ENCODE measurements at places on chromosomes 4 and X.

GRCh38 chr4:168805341-168805740 is 204.7 kb downstream of the CBR4 start:
- no peak for DNase-seq

DNA sequence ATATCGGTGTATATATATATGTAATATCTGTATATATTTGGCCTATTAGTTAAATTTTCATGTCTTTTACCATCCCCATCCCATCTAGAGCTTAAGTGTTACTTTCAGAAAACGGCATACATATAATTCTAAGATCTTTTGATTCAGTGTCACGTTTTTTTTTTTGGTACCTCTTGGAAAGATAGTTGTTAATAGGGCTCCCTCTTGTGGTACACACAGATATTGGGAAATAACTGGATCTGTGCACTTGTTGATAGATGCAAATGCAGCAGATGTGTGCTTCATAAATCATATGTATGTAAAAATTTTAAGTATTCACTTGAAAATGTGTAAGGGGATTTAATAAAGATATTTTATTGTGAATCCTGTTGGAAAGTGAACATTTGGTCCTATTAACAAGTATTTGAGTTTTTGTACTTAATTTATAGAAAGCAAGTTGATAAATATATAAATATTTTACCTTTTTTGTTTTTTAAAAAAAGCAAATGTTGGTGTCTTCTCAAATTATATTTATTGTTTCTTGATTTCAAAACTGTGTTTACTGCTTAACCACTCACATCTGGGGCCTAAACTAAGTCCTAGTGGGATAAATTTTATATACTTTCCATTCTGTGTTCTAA is 74.7 kb downstream of the PAQR3 start:
- no peak for DNase-seq

DNA sequence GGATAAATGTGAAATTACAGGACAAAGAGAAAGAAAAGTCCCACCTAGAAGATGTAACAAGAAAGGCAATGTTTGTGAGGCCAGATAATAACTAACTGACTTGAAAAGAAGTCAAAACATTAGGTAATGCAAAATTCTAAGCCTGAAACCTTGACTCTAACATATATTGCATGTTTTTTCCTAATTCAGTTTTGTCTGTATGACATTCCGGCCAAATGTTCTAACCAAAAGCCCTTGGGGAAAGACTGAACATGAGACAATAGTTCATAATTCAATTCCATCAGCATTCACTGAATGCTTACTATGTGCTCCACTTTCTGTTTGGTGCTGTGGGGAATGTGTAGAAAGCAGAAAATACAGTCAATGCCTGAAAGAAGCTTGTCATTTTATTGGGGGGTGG is 84.8 kb upstream of the PLAC1 start:
- DNase-seq, result no peak

GRCh38 chrX:132146456-132146855 is 18.6 kb upstream of the FRMD7 start:
- no peak for DNase-seq

DNA sequence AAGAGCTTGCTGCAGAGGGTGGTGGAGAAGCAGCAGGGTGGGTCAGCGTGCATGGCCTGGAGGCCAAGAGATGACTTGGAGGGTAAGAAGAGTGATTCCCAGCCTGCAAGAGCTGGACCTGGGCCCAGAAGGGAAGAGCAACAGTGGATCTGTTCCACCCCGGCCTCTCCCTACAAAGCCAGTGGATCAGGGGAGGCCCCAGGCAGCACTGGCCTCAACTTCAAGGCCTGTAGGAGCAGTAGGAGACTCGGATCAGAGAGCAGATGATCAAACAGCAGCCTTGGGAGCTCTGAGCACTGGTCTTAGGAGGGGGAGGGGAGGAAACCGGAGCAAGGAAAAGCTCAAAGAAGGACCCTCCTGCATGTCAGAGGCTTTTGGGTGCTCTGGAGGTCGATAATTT is 7.6 kb downstream of the L1CAM start:
- no peak for DNase-seq

- no peak for DNase-seq
Measured at GRCh38 chrX:155873188-155873587, 8.0 kb upstream of the VAMP7 start.

DNA sequence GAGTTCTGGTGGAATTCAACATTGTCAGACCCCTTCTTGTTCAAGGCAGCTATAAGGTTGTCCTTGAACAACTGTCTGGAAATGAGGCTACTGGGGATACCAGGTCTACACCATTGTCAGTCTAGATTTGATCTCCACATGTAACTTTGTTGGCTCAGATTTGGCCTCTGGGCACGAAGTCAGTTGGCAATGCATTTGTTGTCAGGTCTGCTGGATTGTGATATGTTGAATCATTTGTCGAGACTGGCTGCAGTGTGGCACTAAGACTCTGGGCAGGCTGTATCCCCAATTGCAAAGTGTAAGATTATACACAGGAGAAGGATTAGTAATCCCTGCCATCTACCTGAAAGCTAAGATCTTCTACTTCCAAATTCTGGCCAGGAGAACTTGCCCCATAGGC is 26.5 kb downstream of the ZNF81 start:
- DNase-seq, result no peak

DNA sequence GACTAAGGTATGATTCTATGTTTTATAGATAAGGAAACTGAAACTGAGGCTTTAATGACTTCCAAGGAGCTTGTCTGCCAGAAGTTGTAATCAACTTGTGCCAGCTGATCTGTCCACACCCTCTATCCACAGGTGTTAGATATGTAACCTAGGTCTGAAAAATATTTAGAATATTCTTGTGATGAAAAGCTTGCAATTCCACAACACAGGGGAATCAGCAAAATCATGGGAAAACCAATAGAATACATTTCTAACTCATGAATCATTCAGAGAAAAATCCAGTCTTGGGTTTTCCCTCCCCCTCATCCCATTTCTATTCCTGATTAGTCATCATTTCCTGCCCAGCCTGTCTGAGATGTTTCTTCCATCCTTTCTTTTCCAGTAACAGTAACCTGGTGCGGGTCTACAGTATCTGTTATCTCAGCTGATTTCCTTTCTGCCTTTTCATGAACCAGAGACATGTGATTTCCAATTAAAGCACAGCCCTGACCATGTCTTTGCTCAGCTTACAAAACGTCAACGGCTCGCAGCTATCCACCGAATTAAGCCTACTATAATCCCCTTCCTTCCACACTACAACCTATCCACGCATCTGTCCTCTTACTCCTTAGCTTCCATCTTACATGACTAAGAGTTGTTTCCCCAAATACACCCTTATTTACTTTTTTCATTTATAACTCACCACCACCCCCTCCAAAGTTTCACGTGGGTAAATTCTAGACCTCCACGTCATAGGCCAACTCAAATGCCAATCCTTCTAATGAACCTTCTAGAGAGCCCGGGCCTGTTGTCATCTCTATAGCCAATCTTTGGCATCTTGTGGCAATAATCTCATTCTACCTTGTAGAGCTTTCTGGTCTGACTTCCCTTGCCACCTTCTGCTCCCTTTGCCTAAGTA is 961 bp upstream of the NOCT start:
- DNase-seq, result no peak

DNA sequence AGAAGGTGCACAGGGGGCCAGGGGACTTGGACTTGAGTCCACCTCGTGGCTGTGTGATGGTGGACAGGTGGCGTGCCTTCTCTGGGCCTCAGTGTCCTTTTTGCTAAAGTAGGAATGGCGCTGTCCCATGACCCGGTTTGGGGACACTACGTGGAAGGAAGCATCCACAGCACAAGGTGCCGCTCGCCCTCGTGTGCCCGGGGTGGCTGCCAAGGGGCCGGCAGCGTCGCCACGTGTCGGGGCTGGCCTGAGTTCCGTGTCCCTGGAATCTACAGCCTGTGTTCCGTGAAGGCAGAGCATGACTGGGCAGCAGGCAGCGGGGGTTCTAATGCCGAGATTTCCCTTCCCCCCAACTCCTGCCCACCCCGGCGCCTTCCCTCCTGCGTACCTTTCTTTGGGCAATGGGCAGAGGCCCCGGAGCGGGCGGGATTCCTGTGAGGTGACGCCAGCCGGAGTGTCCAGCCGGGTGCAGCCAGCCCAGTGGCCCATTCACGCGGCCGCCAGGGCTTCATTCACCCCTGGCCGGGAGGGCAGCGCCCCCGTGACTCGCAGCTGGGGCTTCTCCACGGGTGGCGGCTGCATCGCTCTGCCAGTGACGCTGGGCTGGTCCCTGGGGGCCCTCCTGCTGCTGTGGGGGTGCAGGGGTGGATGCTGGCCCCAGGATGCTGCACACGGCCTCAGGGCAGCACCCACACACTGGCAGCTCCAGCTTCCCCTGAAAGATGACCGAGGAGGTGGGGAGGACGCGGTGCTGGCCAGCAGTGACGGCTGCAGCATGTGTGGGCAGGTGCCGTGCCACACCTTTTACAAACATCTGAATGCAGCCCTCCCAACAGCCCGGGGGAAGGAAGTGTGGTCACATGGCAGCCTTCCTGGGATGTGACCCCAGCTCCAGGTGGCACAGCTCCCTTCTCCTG is 21.2 kb downstream of the DOK7 start:
- no peak for DNase-seq

- DNase-seq, result no peak
Measured at GRCh38 chr4:3517731-3518510, 14.3 kb downstream of the LRPAP1 start.

- no peak for DNase-seq
Measured at GRCh38 chrX:133402042-133402453, 13.2 kb downstream of the GPC4 start.

DNA sequence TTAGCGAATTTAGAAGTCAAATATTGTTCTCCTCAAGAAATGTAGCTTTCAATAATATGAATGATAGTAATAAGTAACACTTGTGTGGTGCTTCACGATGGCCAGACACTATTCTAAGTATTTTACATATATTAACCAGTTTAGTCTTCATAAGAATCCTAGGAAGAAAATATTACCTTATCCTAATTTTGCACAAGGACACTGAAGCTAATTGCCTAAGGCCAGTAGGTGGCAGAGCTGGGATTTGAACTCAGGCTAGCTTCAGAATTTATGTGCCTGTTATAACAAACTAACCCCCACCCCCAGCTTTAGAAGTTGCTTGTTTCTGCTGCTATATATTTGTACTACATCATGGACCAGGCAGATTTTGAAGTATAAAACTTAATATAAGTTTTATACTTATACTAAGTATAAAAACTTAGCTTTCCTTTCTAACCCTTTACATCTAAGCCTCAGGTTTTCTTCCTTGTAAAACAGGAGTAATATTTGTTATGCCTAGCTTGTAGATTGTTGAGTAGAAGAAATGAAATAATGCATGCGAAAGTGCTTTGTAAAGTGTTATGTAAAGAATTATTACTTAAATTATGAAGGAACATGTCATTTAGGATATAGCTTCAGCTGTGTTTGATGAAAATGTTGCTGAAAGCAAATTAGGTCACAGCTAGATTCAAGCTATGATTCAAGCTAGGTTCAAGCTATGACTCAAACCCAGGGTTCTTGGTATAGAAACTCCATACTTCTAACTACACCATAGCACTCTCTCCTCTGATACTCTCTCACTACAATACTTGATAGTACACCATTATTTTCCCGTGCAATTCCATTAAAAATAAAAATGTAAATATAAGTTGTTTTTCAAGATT is 4.2 kb upstream of the CDS1 start:
- no peak for DNase-seq

GRCh38 chrX:336227-336626 is 17.6 kb upstream of the GTPBP6 start:
- DNase-seq, result no peak

DNA sequence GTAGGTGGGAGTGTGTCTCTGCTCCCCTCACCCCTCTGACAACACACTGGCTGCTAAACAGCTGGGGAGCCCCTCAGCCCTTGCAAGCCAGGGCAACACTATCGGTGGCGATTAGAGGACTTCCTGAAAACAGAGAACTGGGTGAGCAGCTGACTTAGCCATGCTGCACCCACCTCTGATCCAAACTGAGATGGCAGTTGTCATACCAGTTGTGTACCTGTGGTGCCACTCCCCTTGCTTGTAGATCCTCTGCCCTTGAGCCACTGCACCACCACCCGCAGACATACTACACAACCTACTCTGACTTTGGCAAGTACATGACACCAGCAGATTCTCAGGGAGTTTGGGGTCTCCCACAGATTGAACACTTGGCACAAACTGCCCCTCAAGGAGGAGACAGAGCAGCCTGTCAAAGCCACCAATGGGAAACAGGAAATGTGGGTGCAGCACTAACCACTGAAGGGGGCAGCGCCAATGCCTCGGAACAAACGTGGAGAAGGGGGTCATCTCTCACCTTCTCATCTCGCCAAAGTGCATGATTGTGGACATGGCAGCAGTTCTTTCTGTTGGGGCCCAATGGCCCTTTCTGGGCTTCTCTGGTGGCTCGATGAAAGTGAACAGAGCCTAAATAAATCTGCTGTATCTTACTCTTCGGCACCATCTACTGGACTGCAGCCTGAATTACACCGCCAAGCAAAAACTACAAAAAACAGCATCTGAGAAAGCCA is 119.8 kb downstream of the NEK1 start:
- no peak for DNase-seq

GRCh38 chrX:110267874-110268273 is 50.0 kb downstream of the AMMECR1 start:
- DNase-seq, result no peak

- DNase-seq, result no peak
Measured at GRCh38 chr4:55980725-55981124, 32.0 kb downstream of the CEP135 start.

Data from stimulated activated CD8-positive, alpha-beta memory T cell treated with anti-CD3 and anti-CD28 coated beads, Interleukin-7, amount 100 ng/mL, for 1 hour (primary cell).